ENCODE measurements at places on chromosomes 16 and 17.

DNA sequence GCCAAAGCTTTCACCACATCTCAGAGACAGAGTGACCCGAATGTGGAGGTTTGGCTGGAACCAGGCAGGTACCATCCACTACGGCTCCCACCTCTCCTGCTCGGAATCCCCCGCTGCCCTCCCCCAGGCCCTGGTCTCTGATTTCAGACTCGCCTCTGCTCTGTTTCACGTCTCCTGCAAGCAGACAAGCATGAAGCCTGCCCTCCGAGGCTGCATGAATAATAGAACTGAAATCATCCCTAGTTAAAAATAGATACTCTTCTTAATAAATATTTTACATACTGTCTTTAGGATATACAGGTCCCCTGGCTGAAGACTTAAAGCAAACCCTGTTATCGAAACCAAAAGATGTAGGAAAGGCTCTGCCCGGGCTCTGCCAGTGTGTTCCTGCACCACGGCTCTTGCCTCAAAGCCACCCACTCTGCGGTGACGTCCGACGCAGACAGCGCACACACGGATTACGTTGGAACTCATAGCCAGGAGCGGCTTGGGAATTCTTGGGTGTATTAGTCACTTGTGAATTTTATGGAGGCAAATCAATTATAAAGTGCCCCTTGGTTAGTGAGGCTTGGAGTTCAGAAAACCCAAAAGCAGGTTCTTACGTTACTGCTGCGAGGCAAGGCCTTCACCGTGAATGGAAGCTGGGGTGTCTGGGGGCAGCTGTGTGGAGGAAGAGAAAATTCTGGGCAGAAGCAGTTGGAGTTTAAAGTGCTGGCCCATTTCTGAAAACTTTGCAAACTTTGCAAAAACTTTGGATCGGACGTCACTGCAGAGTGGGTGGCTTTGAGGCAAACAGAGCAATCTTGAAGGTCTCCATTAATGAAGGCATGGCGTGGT is 25.6 kb upstream of the NPTX1 start:
- DNase-seq: no peak

DNA sequence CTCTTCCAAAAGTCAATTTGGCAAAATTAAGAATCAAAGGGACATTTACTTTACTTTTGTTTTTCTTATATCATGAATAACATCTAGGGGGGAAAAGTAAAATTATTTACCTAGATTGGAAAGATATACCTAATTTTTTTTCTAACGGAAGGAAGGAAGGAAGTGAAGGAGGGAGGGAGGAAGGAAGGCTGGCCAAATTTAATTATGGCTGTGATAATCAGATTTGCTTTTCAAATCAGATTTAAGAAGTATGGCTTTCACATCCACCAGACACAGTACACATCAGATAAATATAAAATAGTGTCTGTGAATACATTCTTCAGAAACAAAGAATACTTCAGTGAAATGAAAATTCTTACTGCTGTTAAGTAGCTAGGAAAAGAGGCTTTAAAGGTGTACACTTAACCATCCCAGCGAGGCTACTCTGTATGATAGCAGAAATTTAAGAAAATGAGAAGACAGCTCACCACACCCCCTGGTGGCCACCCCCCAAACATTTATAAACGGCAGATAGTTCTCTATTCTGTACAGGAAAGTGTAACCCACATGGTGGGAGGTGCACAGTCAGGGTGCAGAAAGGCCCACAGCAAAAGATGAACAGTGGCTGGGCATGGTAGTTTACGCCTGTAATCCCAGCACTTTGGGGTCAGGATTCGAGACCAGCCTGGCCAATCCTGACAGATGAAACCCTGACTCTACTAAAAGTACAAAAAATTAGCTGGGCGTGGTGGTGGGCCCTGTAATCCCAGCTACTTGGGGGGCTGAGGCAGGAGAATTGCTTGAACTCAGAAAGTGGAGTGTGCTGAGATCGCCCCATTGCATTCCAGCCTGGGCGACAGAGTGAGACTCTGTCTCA is 150.8 kb downstream of the SSH2 start:
- no peak for DNase-seq

DNA sequence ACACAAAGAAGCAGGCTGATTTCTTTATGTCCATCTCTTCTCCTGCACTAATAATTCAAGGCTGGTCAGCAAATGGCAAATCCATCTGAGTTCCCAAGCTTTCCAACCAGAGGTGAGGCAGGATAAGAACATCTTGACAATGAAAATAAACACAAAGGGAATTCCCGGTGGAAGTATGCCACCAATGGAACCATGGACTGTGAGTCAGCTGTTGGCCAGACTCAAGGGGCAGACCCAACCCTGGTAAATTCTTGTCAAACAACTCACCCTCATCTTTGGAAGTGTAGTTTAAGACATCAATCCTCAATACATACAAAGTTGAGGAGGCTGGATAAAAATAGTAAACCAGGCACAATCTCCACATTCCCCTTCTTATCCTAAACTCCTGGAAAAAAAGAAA is 74.3 kb upstream of the CES5A start:
- DNase-seq: no peak

DNA sequence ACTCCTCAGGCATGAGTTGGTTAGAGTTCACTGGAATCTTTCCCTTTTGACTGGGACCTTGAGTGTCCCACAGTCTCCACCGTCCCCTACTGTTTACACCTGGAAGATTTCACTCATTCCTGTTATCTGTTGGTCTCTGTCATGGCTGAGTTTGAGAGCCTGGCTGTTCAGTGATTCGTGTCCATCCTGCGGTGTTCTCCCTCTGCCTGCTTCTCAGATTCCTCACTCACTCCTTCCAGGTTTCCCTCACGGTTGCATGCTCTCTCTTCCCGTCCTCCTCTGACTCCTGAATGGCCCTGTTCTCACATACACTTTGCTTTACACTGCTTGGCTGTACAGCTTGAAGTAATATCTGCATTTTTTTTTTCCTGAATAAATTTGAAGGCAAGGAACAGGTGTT is 24.5 kb downstream of the OR1D5 start:
- no peak for DNase-seq

- DNase-seq: no peak
These were observed 4.5 kb upstream of the RMI2 start for GRCh38 chr16:11340710-11341109.

GRCh38 chr17:39325528-39326240 is 75.7 kb downstream of the FBXL20 start:
- no peak for DNase-seq

DNA sequence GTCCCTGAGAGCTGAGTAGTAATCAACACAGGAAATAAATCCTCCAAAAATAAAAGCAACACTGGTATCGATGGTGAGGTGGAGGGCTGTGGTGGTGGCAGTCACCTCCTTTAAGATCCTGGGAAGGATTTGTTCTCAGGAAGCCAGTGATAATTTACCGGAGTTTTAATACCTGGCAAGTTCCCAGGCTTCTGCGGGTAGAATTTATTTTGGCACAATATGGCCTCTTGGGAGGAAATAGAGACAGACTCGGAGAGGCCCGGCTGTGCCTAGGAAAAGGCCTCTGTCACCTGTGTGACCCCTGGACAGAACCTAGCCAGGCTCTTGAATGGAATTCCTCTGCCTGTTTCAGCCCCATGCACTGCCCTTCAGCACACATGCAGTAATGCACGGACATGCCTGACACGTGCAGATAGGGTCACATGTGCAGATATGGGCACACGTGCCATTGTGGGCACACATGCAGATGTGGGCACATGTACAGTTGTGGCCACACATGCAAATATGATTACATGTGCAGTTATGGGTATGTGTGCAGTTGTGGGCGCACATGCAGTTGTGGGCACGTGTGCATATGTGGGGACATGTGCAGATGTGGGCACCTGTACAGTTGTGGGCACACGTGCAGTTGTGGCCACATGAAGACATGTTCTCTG is 33.5 kb downstream of the MGAT5B start:
- no peak for DNase-seq

GRCh38 chr16:89363621-89364393 is 126.6 kb downstream of the ANKRD11 start:
- DNase-seq: peak; percentile 89

DNA sequence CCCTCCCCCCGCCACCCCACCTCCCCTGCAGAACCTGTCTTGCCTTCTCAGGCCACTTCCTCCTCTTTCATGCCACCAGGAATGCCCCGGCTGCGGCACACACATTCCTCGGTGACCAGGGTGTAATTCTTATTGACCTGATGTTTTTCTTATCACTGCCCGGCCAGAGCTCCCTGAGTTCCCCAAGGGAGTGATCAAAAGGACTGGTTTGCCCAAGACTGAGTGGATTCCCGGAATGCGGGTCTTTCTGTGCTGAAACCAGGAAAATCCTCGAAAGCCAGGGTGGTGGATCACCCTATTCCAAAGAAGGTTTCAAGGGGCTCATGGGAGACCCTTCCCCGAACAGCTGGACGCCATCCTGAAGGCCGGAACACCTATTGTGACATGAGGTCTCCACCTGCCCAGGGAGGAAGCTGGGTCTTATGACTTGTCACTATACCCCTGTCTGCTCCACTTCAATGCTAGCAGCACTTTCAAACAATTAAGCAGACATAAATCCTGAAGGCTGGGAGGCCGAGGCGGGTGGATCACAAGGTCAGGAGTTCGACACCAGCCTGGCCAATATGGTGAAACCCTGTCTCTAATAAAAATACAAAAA is 53.0 kb upstream of the RPL38 start:
- DNase-seq: peak; percentile 21

GRCh38 chr17:21687136-21687953 is 5.0 kb upstream of the KCNJ18 start:
- DNase-seq: peak; percentile 51

DNA sequence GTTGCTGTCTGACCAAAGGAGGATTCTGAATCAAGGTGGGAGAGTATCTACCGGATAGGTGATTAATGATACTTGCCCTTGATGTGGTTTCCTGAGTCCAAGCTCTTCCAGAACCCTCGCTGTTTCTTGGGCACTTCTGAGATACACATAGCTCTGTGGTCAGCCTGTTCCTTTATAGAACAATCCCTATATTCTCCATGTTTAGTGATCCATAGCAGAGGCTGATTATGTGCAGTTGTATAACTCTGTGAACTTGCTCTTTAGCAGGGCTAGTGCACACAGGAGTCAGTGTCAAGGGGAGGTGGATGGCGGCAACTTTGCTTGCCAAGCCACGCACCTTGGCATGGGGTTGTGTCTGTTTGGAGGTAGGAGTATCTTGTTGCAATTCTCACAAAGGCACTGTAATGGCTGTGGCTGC is 36.1 kb downstream of the ARL4D start:
- DNase-seq: no peak

GRCh38 chr17:82235056-82235774 is 6.4 kb downstream of the SLC16A3 start:
- no peak for DNase-seq

DNA sequence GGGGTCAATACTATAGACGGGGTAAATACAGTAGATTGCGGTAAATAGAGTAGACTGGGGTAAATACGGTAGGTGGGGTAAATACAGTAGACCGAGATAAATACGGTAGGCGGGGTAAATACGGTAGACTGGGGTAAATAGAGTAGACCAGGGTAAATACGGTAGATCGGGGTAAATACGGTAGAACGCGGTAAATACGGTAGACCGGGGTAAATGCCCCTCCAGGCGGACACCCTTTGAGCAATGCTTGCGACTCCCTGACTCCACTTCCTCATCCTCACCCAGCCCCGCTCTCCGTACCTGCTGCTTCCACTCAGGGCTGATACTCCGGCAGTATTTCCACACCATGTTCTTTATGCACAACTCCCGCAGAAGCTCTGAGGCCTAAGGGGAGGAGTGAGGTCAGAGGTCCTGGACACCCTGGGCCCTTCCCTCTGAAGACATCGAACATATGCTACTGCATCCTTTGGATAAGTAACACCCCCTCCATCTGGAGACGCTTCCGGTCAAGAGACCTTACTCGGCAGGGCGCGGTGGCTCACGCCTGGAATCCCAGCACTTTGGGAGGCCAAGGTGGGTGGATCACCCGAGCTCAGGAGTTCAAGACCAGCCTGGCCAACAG is 13.3 kb upstream of the CRK start:
- DNase-seq: no peak

DNA sequence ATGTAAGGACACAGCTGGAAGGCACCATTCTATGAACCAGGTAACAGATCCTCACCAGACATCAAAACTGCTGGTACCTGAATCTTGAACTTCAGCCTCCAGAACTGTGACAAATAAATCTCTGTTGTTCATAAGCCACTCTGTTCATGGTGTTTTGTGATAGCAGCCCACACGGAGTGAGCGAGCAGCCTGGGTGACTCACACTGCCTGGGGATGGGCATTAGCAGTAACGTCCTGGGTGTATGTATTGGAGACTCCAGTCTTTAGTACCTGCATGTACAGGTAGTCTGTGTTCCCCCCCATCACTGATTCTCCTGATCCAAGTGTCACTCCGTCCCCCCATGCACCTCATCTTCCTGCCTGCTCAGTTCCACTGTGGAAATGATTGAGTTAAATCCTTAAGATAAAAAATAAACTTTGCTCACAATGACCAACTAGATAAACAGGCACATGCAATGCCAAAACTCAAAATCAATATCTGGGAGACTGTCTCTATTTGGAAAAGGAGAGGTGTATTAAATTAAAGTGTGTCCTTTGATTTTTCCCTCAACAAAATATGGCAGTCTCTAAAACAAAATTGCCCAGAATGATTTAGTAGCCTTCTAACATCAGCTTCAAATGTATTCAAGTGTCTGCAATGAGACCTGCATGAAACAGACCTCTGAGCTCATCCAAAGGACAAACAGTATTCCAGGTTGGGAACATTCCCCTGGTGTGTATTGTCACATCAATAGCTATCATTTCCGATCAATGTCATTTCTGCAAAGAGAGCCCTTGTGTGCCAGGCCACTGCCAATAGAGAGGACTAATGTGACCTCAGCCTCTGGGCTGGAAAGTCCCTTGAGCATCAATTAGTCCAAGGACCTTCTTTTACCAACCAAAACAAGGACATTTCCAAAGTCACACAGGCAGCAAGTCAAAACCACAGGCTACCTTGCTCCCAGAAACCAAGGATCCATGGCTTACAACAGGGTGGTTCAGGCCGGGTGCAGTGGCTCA is 12.2 kb upstream of the VAT1L start:
- DNase-seq: no peak

DNA sequence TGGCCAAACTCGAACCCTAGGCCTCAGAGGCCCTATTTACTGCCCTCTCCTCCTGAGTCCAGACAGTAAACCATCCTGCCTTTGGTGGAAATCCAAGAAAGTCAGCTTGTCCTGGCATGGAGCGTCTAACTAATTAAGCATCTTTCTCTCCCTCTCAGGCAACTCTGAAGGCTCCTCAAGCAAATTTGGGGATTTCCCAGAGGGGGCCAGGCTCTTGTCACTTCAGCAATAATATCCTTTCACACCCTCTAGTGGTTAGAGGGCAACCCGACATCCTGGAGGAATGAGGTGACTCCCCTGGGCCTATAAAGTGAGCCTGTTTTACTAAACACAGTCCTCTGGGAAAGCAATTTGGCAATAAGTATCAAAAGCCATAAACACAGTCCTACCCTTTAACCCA is 60.4 kb downstream of the NOG start:
- no peak for DNase-seq
